GF-D8 (cell line): ENCODE measurements at places on chromosomes 13 and 19.

DNA sequence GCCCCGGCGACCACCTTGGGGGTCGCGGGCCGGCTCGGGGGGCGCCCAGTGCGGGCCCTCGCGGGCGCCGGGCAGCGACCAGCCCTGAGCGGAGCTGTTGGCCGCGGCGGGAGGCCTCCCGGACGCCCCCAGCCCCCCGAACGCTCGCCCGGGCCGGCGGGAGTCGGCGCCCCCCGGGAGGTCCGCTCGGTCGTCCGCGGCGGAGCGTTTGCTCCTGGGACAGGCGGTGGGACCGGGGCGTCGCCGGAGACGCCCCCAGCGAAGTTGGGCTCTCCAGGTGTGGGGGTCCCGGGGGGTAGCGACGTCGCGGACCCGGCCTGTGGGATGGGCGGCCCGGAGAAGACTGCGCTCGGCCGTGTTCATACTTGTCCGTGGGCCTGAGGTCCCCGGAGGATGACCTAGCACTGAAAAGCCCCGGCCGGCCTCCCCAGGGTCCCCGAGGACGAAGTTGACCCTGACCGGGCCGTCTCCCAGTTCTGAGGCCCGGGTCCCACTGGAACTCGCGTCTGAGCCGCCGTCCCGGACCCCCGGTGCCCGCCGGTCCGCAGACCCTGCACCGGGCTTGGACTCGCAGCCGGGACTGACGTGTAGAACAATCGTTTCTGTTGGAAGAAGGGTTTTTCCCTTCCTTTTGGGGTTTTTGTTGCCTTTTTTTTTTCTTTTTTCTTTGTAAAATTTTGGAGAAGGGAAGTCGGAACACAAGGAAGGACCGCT is 729 bp downstream of the STK11 start:
- DNase-seq, result no peak

DNA sequence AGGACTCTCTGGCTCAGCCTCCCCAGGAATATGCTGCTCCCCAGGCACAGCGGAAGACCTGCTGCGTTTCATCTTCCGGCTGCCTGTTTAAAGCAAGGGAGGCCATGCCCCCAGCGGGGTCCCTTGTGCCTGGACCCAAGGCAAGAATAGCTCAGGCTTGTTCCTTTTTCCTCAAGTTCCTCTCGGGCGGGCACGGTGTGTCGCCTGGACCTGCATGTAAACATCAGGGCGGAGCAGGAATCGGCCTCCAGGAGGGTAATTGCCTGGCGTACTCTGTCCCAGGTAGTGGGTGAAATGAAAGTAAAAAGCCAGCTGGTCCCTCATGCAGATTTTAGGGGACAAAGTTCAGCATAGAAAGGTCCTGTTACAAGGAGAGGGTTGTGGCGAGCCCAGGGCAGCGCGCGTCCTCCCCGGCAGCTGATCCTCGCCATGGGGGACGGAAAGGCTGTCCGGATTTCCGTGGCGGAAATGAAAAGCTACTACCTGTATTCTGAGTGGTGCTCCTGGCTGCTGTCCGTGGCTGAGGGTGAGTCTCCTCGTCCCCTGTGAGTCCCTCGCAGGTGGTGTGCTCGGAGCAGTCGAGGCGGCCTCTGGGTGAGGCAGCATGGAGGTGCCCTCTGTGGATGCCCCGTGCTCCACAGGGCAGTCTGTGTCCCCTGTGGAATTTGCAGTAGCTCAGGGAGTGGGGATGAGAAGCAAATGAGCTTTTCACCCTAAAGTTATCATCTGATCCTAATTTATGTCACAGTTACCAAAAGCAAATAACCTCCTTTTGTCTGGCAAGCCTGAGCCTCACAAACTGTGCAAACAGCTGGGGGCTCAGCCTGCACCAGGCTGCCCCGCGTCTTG is 16.2 kb downstream of the MCF2L start:
- no peak for DNase-seq

GRCh38 chr13:108227651-108228272 is 9.6 kb downstream of the ABHD13 start:
- no peak for DNase-seq

GRCh38 chr19:3282564-3282963 is 58.1 kb downstream of the CELF5 start:
- DNase-seq, result no peak

GRCh38 chr13:99985886-99986527 is 4.4 kb downstream of the ZIC2 start:
- DNase-seq, result no peak

GRCh38 chr19:12155324-12155860 is 1.1 kb downstream of the ZNF625 start:
- no peak for DNase-seq

GRCh38 chr19:35157431-35157830 is 2.9 kb downstream of the FXYD5 start:
- DNase-seq, result no peak

DNA sequence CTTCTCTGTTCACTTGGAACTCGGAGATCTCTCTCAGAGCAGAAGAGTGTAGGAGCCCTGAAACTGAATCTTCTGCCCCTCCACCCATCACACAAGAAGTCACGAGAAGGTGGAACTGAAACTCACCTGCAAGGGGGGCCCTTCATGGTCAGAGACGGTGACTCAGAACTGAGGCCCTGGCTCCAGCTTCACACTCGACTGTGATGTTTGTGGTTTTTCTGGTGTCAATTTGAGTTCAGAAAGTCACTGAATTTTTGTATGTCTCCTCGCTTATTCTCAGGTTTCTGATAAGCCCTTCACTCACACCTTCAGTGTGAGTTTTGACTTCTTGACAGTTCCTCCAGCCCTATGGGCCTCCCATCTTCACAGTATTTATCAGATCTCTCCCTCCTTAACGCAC is 23.1 kb downstream of the SIGLEC5 start:
- no peak for DNase-seq

- DNase-seq, result no peak
Observed at GRCh38 chr19:39599116-39599515, 3.2 kb upstream of the LGALS13 start.

- peak; percentile 24 for DNase-seq
Observed at GRCh38 chr13:43804461-43805070, 17.8 kb upstream of the ENOX1 start.

DNA sequence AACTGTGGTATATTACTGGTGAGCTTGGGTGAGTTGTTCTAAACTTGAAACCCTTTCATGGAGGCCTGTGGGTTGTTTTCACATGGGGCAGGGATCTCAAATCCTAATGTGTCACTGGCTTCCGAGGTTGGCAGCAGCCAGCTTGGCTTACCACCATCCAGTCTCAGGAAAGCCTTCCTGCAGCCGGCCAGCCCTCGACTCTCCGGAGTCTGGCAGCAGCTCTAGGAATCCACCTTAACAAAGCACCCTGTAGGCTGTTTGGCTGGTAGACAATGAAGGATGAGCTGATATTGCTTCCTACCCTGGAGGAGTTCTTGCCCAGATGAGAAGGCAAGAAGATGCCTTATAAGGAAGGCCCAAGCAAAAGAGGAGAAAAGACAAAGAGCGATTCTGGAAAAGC is 188.3 kb downstream of the KLF12 start:
- no peak for DNase-seq

GRCh38 chr13:50676602-50677001 is 166.9 kb downstream of the DLEU7 start:
- no peak for DNase-seq

DNA sequence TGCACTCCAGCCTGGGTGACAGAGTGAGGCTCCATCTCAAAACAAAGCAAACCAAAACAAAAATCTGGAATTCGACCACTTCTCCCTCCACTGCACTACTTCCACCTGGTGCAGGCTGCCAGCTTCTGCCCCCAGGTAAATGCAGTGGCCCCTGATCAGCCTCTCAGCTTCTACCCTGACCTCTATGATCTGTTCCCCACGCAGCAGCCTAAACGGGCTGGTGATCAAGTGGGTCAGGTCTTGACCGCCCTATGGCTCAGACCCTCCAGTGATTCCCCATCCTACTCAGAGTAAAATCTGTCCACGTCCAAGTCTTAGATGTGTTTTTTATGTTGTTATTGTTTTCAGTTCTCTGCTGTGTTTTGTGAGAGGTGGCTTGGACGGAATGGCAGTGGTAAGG is 163.9 kb downstream of the KCTD15 start:
- DNase-seq, result no peak

GRCh38 chr19:45899919-45900589 is 2.4 kb downstream of the MYPOP start:
- DNase-seq, result no peak

DNA sequence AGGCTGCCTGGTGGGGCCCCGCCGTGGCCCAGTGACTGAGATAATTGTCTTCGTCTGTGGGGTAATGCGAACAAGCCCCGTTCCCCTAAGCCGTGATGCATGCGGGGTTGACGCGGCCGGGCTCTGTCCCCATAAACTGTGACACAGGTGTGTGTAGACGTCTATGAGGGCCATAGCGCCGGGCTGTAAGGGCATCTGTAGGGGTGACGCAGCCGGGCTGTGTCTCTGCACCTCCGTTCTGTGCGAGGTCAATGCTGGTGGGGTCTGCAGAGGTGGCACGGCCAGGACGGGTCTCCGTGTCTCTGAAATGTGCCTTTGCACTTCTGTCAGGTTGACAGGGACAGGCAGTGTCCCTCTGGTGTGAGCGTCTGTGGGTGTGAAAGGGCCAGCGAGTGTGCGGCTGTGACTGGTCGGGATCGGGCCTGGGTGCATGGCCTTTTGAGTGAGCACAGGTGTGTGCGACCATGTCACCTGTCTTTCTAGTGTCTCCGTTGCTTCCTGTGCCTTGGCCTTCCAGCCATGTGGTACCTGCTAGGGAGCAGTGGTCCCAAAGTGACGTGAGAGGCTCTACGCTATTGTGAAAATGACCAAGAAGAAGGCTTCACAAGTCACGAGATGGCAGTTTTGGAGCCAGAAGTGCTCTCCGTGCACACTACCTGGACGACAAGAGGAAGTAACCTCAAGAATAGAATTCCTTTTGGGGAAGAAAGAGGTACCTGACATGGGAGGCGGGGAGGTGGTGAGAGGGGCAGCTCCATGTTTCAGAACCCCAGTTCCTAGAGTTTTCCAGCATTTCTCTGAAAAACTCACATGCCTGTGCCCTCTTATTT is 16.4 kb upstream of the ZNF331 start:
- no peak for DNase-seq

GRCh38 chr13:30721936-30722335 is 13.4 kb upstream of the ALOX5AP start:
- no peak for DNase-seq

GRCh38 chr19:51194527-51195315 is 30.2 kb upstream of the CD33 start:
- no peak for DNase-seq

- DNase-seq, result no peak
Observed at GRCh38 chr13:46983881-46984280, 87.0 kb upstream of the HTR2A start.

- no peak for DNase-seq
Observed at GRCh38 chr13:45120967-45121831, 889 bp downstream of the GTF2F2 start.

DNA sequence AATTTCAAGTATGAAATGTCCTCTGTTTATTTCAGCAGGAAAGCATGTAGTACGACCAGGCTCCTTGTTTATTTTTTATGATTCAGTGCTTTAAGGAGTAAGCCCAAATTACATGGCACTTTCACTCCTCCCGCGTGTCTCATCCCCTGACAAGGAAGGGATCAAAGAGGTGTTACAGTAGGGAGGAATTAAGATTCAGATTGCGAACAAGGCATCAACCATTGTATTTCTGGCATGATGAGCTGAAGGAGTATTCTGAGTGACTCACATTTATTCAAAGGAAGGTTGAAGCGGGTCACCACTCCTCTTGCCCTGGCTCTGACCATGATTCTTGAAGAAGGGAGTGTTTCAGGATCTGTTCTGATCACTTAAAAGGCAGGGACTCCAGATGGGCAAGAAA is 46.1 kb upstream of the CNMD start:
- DNase-seq, result no peak

DNA sequence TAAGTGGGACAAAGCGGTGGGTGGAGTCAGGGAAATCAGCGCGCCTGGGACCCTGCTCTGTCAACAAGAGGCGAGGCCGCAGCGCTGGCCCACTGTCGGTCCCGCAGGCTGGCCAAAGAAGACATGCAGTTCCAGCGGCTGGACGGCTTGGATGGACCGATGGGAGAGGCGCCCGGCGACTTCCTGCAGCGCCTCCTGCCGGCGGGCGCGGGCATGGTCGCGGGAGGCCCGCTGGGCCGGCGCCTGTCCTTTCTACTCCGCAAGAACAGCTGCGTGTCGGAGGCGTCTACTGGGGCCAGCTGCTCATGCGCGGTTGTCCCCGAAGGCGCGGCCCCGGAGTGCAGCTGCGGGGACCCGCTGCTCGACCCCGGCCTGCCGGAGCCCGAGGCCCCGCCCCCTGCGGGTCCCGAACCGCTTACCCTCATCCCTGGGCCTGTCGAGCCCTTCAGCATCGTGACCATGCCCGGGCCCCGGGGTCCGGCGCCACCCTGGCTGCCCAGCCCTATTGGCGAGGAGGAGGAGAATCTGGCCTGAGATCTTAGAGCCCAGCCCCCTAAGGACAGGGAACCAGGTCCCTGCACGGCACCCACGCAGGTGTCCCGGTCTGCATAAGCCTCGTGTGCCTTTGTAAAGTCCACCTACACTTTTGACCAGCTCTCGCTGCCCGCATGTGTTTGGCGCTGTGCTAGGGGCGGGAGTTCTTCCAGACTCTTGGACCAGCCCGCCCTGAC is 6.1 kb downstream of the BEST2 start:
- DNase-seq, result no peak
